ENCODE measurements at places on chromosomes 7 and 10.
A peak's percentile ranks its signal among the peaks of the same experiment; 100 is the strongest.

DNA sequence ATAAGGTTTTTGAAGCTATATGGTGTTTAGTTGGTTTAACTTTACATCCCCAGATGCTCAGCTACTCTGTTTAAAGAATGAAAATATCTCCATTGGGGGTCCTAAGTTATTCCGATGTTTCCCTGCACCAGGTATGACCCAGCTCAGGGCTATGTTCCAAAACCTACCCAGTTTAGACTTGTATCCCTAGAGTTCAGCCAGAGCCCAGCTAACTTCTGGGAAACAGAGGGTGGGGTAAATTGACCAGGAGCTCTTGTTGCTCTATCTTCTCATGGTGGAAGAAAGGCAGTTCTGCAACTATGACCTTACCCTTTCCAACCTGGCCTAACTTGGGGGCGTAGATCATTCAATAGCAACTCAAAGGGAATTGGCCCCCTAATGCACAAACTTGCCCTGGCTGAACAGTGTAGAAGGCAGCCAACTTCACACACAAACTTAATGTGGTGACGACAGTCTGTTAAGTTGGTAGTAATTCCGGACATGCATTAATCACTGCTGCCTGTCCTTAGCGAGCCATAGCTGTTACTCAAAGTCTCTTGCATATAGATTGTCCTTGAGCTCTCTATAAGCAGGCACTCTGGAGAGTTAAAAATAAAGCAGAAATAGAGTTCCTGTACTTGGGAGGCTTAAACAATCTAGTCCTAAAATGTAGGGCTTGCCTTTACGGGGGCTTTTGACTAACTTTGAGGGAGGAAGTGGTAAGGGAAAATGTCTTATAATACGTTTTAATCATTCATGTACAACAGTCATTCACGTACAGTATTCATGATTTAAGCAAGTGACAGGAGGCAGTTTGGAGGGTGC lies 5.3 kb upstream of the ZNRF2 start:
- H3K4me3 ChIP-seq = no peak overlapping the region
- no peaks in the 10 kb centered on the region for H3K36me3 ChIP-seq
- H3K4me1 ChIP-seq = peaks cover 3% of the 10 kb centered on the region
- no peak overlapping the region for H3K27ac ChIP-seq
- DNase-seq = no peak

- H3K4me1 ChIP-seq = no peaks in the 10 kb centered on the region
- DNase-seq = no peak
- H3K4me3 ChIP-seq = no peak overlapping the region
- no peaks in the 10 kb centered on the region for H3K36me3 ChIP-seq
- H3K27me3 ChIP-seq = no peaks in the 10 kb centered on the region
Observed at GRCh38 chr10:70070834-70071233, 18.2 kb downstream of the MACROH2A2 start.

DNA sequence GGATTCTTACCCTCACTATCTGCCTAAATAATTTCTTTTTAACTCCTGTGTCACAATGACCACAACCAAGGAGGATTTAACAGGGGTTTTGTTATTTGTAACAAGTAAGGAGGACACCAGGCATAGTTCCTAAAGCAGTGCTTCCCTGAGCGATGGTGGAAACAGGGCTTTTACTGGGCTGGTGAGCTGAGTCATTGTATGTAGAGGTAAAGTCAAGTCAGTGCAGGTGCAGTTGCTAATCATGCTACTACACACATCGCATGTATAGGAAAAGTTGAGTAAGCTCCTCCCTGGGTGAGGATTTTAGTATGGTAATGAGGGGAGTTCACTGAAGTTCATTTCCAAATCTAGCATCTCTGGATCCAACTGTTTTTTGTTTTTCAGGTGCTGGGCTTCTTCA lies 22.9 kb upstream of the ABCA13 start:
- H3K4me1 ChIP-seq = no peaks in the 10 kb centered on the region
- peaks cover 6% of the 10 kb centered on the region for H3K27me3 ChIP-seq
- H3K27ac ChIP-seq = no peak overlapping the region
- DNase-seq = no peak
- no peak overlapping the region for H3K4me3 ChIP-seq
- no peaks in the 10 kb centered on the region for H3K36me3 ChIP-seq

- H3K4me3 ChIP-seq = no peak overlapping the region
- H3K27me3 ChIP-seq = no peaks in the 10 kb centered on the region
- H3K27ac ChIP-seq = no peak overlapping the region
Observed at GRCh38 chr7:47778153-47778661, 170.1 kb downstream of the PKD1L1 start.

- no peak for DNase-seq
- H3K27me3 ChIP-seq = peaks cover 18% of the 10 kb centered on the region
- no peak overlapping the region for H3K4me3 ChIP-seq
- H3K27ac ChIP-seq = no peak overlapping the region
- H3K36me3 ChIP-seq = no peaks in the 10 kb centered on the region
- H3K4me1 ChIP-seq = peaks cover 4% of the 10 kb centered on the region
Observed at GRCh38 chr10:30500963-30501504, 67.0 kb downstream of the MAP3K8 start.

- DNase-seq = no peak
- H3K27me3 ChIP-seq = no peaks in the 10 kb centered on the region
- H3K36me3 ChIP-seq = no peaks in the 10 kb centered on the region
- H3K4me3 ChIP-seq = no peak overlapping the region
Observed at GRCh38 chr7:138492423-138492822, 32.4 kb downstream of the TRIM24 start.

DNA sequence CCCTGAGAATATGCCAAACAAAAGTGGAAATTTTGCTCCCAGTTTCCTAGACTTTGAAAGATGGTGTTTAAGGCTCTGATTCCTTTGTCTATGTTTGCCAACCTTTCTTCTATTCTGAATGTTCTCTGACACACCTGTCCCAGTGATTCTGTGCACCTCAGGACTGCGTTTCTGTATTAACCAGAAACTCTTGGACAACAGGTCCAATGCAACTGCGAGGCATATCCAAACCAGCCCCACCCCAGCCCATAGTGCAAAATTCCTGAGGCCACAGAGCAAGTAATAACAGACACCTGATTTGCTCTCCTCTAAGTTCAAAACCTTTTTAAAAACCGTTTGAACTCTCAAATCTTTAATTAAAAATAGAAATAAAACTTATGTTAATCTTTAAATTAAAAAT lies 37.0 kb upstream of the MSRB2 start:
- no peaks in the 10 kb centered on the region for H3K36me3 ChIP-seq
- DNase-seq = no peak
- H3K4me3 ChIP-seq = no peak overlapping the region
- H3K4me1 ChIP-seq = peaks cover 3% of the 10 kb centered on the region

DNA sequence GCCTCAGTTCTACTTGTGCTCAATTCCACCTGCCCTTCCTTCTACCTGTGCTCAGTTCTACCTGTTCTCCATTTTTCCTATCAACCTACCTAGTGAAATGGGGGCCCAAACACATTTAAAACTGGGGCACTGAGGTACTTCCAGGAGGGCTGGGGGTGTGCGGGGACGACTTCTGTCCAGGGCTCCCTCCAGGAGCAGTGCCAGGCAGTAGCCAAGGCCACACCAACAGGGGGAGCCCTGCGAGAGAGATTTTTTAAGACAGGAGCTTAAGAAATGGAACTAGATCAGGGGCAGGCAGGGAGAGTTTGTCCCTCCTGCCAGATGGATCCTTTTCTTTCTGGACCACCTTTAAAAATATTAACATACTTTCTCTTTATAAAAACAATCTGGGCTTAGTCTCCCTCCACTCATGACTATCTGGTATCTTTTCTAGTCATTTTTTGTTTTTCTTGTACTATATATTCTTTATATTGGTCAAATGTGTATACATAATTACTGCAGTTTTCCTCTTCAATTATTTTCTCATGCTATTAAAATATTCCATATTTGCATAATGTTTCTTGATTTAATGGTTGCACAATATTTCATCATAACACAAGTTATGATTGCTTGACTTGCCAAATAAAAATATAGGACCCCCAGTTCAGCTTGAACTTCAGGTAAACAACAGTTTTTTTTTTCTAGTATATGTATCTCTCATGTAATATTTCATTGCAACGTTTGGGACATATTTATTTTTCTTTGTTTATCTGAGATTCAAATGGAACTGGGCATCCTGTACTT lies 47.3 kb upstream of the INSYN2A start:
- no peak overlapping the region for H3K27ac ChIP-seq
- no peaks in the 10 kb centered on the region for H3K4me1 ChIP-seq
- peaks cover 2% of the 10 kb centered on the region for H3K36me3 ChIP-seq

- no peaks in the 10 kb centered on the region for H3K36me3 ChIP-seq
- peak; percentile 36 for DNase-seq
- H3K27ac ChIP-seq = no peak overlapping the region
- peaks cover 18% of the 10 kb centered on the region for H3K4me1 ChIP-seq
Observed at GRCh38 chr7:74025730-74026129, 2.2 kb upstream of the ELN start.

- no peak for DNase-seq
- no peak overlapping the region for H3K4me3 ChIP-seq
- peaks cover 24% of the 10 kb centered on the region for H3K27me3 ChIP-seq
- H3K27ac ChIP-seq = no peak overlapping the region
Observed at GRCh38 chr7:28225576-28225975, 45.0 kb upstream of the JAZF1 start.

DNA sequence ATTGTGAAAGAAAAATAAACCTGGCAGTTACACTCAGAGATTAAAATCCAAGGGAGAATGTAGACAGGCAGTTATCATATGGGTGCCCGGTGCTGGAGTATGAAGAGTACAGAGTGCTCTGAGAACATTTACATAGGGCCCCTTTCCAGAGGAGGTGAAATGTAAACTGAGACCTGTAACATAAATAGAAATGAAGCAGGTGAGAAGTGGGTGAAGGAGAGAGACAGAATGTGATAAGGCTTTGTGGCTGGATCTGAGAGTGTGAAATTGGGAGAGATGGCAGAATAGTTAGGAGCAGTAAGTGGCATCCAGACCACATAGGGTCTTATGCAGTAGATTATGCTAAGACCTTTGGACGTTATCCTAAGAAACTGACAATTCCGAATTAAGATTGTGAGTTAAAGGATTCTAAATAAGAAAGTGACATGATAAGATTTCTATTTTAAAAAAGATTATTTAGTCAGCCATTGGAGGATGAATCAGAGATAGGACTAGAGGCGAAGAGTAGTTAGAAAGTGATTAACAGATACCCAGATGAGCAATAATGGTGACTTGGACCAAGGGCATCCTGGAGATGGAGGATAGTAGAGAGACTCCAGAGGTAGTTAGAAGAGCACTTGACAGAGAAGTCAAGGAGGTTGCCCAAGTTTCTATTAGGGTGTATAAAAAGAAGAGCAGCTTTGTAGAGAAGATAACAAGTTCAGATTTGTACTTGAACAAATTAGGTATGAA lies 36.7 kb downstream of the DNAH11 start:
- H3K27ac ChIP-seq = no peak overlapping the region
- DNase-seq = no peak
- no peak overlapping the region for H3K4me3 ChIP-seq

GRCh38 chr7:55366461-55367070 lies 1.4 kb downstream of the LANCL2 start:
- H3K36me3 ChIP-seq = no peaks in the 10 kb centered on the region
- H3K27me3 ChIP-seq = no peaks in the 10 kb centered on the region
- H3K27ac ChIP-seq = peak overlapping the region; percentile 99
- peak; percentile 59 for DNase-seq
- peak overlapping the region; percentile 100 for H3K4me3 ChIP-seq

DNA sequence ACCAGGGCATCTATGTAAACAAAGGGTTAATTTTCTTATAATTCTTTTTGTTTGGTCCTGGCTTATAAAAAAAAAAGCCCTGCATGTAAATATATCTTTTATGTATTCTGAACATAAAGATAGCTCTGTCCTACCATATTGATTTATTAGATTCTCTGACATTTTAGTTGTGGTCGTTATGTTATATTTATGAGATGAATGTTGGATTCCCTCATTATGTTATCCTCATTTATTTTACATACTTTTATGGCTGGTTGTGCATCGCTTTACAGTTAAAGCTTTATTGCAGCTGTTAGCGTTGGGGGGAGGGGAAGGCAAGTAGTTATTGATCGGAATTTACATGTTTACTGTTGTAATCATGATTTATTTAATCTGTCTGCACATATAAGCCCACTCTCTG lies 431.5 kb downstream of the LRMDA start:
- DNase-seq = no peak
- H3K4me3 ChIP-seq = no peak overlapping the region
- H3K4me1 ChIP-seq = no peaks in the 10 kb centered on the region
- H3K36me3 ChIP-seq = no peaks in the 10 kb centered on the region
- H3K27ac ChIP-seq = no peak overlapping the region

- H3K4me1 ChIP-seq = peaks cover 10% of the 10 kb centered on the region
- DNase-seq = peak; percentile 99
- peak within 1 kb of the TSS; percentile 77 for H3K4me3 ChIP-seq
- H3K27me3 ChIP-seq = no peaks in the 10 kb centered on the region
Observed at GRCh38 chr10:25016376-25017153, at the start of gene THNSL1. Gene THNSL1, plus strand, starts transcription at chr10:25016612. Its CDS starts 6,612 bp downstream, at chr10:25023224.

GRCh38 chr7:5429857-5430611 lies 6.4 kb upstream of the TNRC18 start:
- peak overlapping the region; percentile 96 for H3K4me3 ChIP-seq
- no peaks in the 10 kb centered on the region for H3K27me3 ChIP-seq
- DNase-seq = peak; percentile 94
- peaks cover 11% of the 10 kb centered on the region for H3K36me3 ChIP-seq
- H3K4me1 ChIP-seq = peaks cover 14% of the 10 kb centered on the region

- H3K36me3 ChIP-seq = no peaks in the 10 kb centered on the region
- no peak overlapping the region for H3K4me3 ChIP-seq
- DNase-seq = no peak
- no peak overlapping the region for H3K27ac ChIP-seq
Observed at GRCh38 chr7:107291434-107291833, 122.6 kb downstream of the HBP1 start.

- H3K27me3 ChIP-seq = no peaks in the 10 kb centered on the region
- H3K4me1 ChIP-seq = no peaks in the 10 kb centered on the region
- no peak for DNase-seq
- no peak overlapping the region for H3K4me3 ChIP-seq
- H3K27ac ChIP-seq = no peak overlapping the region
- H3K36me3 ChIP-seq = no peaks in the 10 kb centered on the region
Observed at GRCh38 chr7:65216469-65216868, 157.2 kb upstream of the ZNF92 start.

DNA sequence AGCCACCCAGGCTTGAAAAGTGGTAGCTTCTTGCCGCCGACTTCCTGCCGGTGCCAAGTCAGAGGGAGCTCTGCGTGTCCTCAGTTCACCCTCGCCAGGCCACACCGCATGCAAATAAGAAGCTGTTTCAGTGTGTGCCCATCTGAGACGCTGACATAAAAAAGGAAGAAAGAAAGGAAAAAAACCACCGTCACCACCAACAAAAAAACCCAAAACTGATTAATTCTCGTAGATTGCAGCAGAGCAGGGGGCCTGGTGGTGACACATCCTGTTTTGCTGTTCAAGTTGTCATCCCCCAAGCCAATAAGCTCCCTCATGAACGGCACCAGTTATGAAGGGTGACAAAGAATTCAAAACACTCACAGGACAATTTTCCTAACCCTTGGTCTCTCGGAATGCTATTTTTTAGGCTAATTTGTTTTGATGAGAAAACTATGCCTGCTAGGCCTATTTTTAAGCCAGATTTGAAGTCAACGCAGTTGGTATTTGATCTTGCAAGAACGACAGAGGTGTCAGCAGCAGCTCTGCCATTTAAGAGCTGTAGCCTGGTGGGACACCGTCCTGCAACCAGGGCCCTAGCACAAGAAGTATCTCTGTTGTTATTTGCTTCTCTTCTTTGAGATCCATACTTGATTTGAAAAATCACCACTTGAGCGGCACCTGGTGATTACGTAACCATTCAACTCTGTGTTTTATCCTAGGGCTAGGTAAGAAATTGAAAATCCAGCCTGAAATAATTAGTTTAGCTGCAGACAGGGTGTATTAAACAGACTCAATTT lies 145.6 kb downstream of the PFKFB3 start:
- no peaks in the 10 kb centered on the region for H3K27me3 ChIP-seq
- H3K4me1 ChIP-seq = peaks cover 13% of the 10 kb centered on the region
- H3K27ac ChIP-seq = no peak overlapping the region
- peak overlapping the region; percentile 2 for H3K4me3 ChIP-seq

Measured in osteoblast (primary cell).